LHCN-M2 (cell line): ENCODE measurements at places on chromosomes 5 and 9. TPM values are rescaled to one million over a fixed set of nuclear protein-coding genes. Genes with fewer than 3 reads are reported as not detected.

- DNase-seq: peak; percentile 64
Observed at GRCh38 chr9:87107072-87107471, 159.8 kb upstream of the GAS1 start.

DNA sequence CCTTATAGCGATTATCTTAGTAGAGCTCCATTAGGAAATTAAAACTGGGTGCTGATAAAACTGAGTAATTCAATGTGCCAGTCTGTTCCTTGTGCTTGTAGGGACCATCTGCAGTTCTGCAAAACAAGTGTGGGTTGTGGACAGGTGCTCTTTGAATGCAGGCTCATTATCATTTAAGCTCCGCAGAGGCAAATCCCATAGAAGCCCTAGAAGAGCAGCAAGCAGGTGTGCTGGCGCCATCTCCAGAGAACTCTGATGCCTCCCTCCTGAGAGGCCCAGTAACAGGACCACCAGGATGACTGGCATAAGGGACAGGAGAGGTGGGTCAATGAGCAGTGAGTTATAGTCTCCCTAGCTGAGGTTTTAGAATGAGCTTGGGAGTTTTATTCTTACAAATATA lies 1342.4 kb upstream of the DMAC1 start:
- DNase-seq: no peak

DNA sequence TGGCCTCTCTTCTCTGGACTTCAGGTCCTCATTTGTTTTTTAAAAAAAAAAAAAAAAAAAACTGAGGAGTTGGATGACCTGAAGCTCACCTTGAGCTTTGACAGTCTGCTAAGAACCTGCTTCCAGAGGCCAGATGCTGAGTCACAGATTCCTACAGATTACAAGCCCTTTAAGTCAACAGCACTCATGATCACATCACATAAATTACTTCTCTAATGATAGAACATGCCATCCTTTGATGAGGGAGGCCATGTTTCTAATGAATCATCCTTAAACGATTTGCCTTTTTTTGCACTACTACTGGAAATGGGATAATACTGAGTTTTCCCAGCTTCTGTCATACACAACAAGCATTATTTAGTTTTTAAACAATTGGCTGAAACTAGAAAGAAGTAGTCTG lies 34.2 kb upstream of the MYOT start:
- peak; percentile 78 for DNase-seq

Gene AMACR
- total RNA-seq: 18.3 and 21.0 TPM in 2 replicates

Gene SOX30
- total RNA-seq: 0.06 TPM in 1 of 2 replicates, not detected in the other

Gene CYLC2
- total RNA-seq: not detected in 2 replicates
